ENCODE measurements at places on chromosomes 7 and 10. TPM values are rescaled to one million over a fixed set of nuclear protein-coding genes. Genes with fewer than 3 reads are reported as not detected.

GRCh38 chr7:115145512-115145911, 223.6 kb downstream of the MDFIC start:
- no peak overlapping the region for H3K4me3 ChIP-seq
- no peak for DNase-seq
- peaks cover 5% of the 10 kb centered on the region for H3K4me1 ChIP-seq
- no peaks in the 10 kb centered on the region for H3K27me3 ChIP-seq
- no peak overlapping the region for H3K27ac ChIP-seq

The PKD2L1 gene
- total RNA-seq: 0.38 TPM

GRCh38 chr10:81662837-81663236, 212.2 kb upstream of the NRG3 start:
- DNase-seq: no peak
- H3K36me3 ChIP-seq: no peaks in the 10 kb centered on the region
- no peak overlapping the region for H3K4me3 ChIP-seq

GRCh38 chr7:140889645-140890044, 35.1 kb downstream of the BRAF start:
- no peaks in the 10 kb centered on the region for H3K27me3 ChIP-seq
- H3K4me3 ChIP-seq: no peak overlapping the region
- H3K4me1 ChIP-seq: peaks cover 16% of the 10 kb centered on the region
- peaks cover 3% of the 10 kb centered on the region for H3K36me3 ChIP-seq
- no peak overlapping the region for H3K27ac ChIP-seq

The EPC1 gene
- 59.5 TPM for total RNA-seq

- H3K27ac ChIP-seq: no peak overlapping the region
- no peak overlapping the region for H3K4me3 ChIP-seq
- H3K4me1 ChIP-seq: peaks cover 24% of the 10 kb centered on the region
- no peaks in the 10 kb centered on the region for H3K36me3 ChIP-seq
- no peak for DNase-seq
These were observed 124.2 kb downstream of the ARHGAP22 start for GRCh38 chr10:48480397-48481374.

The LRRTM3 gene
- not detected for total RNA-seq

DNA sequence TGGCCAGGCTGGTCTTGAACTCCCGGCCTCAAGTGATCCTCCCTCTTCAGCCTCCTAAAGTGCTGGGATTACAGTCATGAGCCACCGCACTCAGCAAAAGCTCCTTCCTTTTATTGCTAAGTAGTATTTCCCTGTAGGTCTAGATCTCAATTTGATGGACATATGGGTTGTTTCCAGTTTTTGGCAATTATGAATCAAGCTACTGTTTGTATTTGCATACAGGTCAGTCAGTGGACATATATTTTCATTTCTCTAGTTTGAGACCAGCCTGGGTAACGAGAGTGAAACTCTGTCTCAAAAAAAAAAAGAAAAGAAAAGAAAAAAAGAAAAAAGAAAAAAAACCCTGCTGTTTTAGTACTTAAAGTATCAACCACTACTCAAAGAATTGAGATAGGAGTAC, 6.4 kb upstream of the PRKRIP1 start:
- H3K27me3 ChIP-seq: no peaks in the 10 kb centered on the region
- H3K27ac ChIP-seq: peak overlapping the region; percentile 64
- no peak for DNase-seq
- no peak overlapping the region for H3K4me3 ChIP-seq
- peaks cover 8% of the 10 kb centered on the region for H3K4me1 ChIP-seq
- H3K36me3 ChIP-seq: peaks cover 9% of the 10 kb centered on the region

GRCh38 chr7:27994639-27995038, 186.0 kb downstream of the JAZF1 start:
- no peak for DNase-seq
- H3K4me3 ChIP-seq: no peak overlapping the region
- no peaks in the 10 kb centered on the region for H3K27me3 ChIP-seq
- H3K36me3 ChIP-seq: no peaks in the 10 kb centered on the region
- H3K4me1 ChIP-seq: no peaks in the 10 kb centered on the region

- H3K4me1 ChIP-seq: peaks cover 9% of the 10 kb centered on the region
- peak; percentile 34 for DNase-seq
- H3K27ac ChIP-seq: peak within 1 kb of the TSS; percentile 67
- H3K4me3 ChIP-seq: peak within 1 kb of the TSS; percentile 89
These were observed at the start of gene TFPI2 for GRCh38 chr7:93890464-93891068. Gene TFPI2 (minus strand): TSS chr7:93890753. CDS start chr7:93890678, 75 bp downstream.

All from progenitor cell of endocrine pancreas (in vitro differentiated cells).